ENCODE measurements at places on chromosomes 6 and 20. TPM values are rescaled to one million over a fixed set of nuclear protein-coding genes. Genes with fewer than 3 reads are reported as not detected.

GRCh38 chr20:16694161-16694560, 35.7 kb upstream of the SNRPB2 start:
- no peak for DNase-seq

DNA sequence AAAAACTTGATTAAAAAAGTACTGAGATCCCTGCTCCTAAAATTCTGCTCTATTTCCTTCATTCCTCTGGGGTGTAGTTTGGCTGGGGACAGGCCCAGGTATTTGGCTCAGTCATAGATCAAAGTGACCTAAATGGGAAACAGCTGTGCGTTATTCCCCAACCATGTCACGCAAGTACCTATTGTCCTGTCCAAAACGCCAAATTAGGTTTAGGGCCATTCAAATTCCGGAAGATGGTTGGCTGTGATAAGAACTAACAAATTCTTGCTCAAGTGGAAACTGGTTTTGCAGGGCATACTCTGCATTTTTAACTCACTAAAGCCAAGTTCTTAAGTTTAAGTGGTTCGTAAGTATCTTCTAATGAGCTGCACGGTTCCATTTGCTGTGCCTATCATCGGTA, 147.6 kb upstream of the TMEM170B start:
- DNase-seq, result no peak

DNA sequence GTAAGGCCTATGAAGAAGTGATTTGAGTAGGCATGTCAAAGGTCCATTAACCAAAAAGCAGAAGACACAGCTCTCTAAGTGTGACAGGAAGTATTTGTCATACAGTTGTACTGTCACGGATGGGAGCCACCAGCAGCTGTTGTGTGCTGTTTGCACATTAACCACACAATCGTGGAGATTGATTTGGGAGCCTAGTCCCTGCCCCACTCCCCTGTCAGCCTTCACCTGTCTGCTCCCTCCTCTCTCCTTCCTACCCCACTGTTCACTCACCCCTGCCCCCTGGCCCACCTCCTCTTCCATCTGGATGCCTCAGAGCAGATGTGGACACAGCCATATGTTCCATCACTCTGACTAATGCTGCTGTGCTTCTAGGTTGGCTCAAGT, 124.7 kb upstream of the SPACA1 start:
- peak; percentile 79 for DNase-seq

- no peak for DNase-seq
These were observed 47.5 kb upstream of the CRISP1 start for GRCh38 chr6:49913636-49914375.

GRCh38 chr6:114009192-114009591, 38.2 kb upstream of the HDAC2 start:
- DNase-seq, result no peak

DNA sequence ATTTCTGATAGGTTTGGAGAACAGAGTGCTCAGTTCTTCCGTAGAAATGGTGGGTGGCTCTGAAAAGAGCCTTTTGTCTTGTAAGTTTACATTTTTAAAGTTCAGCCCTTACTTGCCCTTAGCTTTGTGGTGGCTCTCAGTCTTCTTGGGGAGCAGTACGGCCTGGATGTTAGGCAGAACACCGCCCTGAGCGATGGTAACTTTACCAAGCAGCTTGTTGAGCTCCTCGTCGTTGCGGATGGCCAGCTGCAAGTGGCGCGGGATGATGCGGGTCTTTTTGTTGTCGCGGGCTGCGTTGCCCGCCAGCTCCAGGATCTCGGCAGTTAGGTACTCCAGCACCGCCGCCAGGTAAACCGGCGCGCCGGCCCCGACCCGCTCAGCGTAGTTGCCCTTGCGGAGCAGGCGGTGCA, 19.5 kb downstream of the OR2B2 start:
- no peak for DNase-seq

DNA sequence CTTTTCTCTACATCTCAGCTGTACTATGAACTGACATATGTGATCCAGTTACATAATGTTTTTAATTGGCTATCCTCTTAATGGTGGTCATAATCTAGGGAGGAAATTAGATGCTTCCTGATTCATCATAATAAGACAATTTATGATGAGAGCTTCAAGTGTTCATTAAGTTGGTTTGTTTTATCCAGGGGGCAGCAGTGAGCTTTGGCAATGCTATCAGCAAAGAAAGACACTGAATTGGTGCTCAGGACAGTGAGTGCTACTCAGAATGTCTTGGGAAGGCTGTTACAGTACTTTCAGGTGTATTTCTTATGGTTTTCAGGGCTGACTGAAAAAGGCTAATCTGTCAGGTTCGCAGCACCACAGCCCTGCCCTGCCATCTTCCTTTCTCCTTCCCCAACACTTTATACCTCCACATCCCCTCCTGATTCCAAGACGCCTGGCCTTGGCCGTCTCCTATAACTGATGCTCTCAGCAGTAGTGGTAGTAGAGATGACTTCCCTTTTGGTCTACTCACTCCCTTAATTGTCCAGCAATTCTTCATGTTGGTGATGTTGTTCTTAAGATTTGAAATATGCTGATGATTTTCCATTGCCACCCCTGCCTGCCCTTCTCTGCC, 67.0 kb upstream of the TNFAIP3 start:
- peak; percentile 82 for DNase-seq

Gene TFAP2D
- not detected for total RNA-seq

Gene HCRTR2
- not detected for total RNA-seq

Gene GPSM3
- 11.3 TPM for total RNA-seq

Gene APCDD1L
- not detected for total RNA-seq

Gene JPH2
- total RNA-seq, result 6.6 TPM

Gene IP6K3
- total RNA-seq, result 5.8 TPM

Gene CFAP61
- not detected for total RNA-seq

Gene HLA-DRA
- total RNA-seq, result 966 TPM

Gene UBE2C
- total RNA-seq, result 24.8 TPM

Gene GRM1
- total RNA-seq, result not detected

Gene FHL5
- 10.7 TPM for total RNA-seq

Gene CCN6
- not detected for total RNA-seq

Gene MATN4
- total RNA-seq, result not detected

Gene ZKSCAN4
- total RNA-seq, result 7.4 TPM
